ENCODE measurements at places on chromosomes 16 and 17.

- no peak for DNase-seq
Observed at GRCh38 chr17:41629826-41630670, 5.7 kb upstream of the KRT17 start.

DNA sequence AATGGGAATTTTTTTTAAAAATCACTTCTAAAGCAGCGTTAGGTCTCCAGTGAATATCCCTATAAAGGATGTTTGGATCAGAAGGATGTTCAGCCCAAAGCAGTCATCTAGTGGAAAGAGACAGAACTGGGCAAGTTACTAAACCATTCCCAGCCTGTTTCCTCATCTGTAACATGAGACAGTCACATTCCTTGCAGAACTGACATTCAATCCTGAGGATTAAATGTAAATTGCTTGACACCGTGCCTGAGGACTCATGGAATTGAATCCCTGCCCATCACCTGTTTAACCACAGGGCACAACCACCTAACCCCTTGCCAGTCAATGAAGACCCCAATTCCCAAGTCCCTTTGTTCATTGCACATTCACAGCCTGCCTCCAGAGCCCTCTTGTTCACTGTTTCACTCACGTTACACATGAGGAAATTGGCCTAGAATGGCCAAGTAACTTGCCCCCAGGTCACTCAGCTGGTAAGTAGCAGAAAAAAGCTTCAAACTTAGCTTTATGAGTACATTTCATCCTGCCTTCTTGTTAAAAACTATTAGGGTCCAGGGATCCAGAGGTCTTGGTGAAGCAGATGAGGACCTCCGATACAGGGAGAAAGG lies 1.4 kb downstream of the CMTM2 start:
- no peak for DNase-seq

- DNase-seq: no peak
Observed at GRCh38 chr17:36665417-36665816, 64.0 kb downstream of the MRM1 start.

DNA sequence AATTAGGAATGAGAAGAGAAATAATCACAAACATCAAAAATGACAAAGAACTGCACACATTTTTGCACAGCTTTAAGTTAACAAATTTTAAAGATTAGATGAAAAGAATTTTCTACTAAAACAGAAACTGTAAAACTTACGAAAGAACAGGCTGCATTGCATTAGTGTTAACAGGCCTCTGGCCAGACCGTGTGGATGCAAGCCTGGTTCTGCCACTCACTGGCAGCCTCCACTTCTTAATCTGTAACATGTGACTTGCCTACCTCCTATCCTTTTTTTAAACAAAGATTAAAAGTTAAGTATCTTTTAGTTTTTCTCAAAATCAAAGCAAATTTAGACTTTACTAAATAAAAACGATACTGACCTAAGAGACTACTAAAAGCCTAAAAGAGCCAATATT lies 37.5 kb downstream of the CREBBP start:
- DNase-seq: no peak

- DNase-seq: no peak
Observed at GRCh38 chr17:60345233-60345632, 46.7 kb downstream of the USP32 start.

DNA sequence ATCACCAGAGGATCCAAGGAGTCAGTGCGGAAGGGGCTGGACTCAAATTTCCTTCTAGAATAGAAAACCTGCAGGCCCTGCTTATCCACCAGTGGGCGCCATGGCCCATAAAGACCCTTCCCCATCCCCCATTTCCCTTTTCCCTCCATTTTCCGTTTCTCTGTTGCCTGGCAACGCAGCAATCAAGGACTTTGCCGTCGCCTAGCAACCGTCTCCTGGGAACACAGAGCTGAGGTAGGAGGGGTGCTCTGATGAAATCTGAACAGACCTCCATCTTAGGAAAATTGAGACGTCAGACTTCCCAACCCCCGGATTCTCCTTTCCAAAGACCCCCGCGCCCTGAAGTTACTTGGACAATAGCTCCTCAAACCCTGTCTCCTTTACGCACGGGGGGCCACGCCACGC lies 5.7 kb downstream of the DLG4 start:
- peak; percentile 62 for DNase-seq

- DNase-seq: no peak
Observed at GRCh38 chr17:57767561-57767960, 22.5 kb upstream of the CCDC182 start.

GRCh38 chr17:16448490-16448889 lies 33.1 kb downstream of the TRPV2 start:
- DNase-seq: no peak

DNA sequence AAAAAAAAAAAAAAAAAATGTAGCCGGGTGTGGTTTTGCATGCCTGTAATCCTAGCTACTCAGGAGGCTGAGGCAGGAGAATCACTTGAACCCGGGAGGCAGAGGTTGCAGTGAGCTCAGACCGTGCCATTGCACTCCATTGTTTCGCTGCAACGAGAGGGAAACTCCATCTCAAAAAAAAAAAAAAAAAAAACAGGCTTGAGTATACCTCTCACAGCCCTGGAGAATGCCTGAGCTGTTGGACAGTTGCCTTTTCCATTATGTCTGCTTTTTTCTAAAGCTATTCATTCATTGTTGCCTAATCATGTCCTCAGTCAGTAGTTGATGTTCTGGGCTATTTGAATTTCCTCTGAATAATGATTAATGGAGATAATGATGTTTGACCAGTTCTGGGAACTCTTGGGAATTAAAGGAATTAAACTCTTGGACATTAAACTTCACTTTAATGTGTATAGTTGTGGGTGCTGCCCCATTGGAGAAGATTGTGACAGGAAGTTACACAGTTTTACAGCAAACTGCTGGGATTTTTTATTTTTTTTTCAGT lies 11.8 kb downstream of the HMOX2 start:
- no peak for DNase-seq

DNA sequence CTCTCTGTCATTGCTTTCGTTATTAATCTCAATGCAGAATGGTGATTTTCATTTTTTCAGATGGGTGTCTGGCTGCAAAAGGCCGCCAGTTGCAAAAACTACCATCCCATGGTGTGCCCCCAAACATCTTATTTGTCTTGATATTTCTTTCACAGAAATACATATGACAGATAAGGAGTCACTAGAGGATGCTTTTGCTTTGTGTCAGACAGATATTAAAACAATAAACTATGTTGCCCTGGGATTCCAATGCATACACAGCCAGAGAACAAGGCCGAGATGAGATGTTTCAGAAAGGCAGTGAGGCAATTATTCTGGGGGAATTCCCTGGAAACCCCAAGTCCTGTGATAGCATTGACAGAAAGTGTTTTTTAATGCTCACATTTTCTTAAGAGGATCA lies 307.7 kb downstream of the RBFOX1 start:
- no peak for DNase-seq
